ENCODE measurements at places on chromosomes 2 and 18.

- no peak for DNase-seq
These were observed 58.8 kb upstream of the LRRTM1 start for GRCh38 chr2:80363330-80363729.

- DNase-seq = no peak
These were observed 294.0 kb upstream of the CDH20 start for GRCh38 chr18:61039251-61039650.

GRCh38 chr18:79384151-79384807 is 11.5 kb upstream of the NFATC1 start:
- DNase-seq = no peak

GRCh38 chr2:241547781-241548450 is 10.6 kb upstream of the BOK start:
- DNase-seq = no peak

DNA sequence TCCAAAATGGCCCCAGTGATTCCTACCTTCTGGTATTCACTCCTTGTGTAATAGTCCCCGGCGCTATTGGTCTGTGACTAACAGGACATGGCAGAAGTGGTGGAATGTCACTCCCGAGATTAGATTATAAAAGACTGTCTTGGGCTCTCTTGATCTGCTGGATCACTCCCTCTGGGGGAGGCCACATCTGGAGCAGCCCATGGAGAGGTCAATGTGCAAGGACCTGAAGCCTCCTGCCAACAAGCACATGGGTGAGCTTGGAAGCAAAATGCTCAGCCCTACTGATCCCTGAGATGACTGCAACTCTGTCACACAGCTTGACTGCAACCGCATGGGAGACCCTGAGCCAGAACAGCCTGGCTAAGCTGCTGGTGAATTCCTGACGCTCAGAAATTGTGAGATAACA is 94.3 kb upstream of the GLI2 start:
- DNase-seq = no peak

DNA sequence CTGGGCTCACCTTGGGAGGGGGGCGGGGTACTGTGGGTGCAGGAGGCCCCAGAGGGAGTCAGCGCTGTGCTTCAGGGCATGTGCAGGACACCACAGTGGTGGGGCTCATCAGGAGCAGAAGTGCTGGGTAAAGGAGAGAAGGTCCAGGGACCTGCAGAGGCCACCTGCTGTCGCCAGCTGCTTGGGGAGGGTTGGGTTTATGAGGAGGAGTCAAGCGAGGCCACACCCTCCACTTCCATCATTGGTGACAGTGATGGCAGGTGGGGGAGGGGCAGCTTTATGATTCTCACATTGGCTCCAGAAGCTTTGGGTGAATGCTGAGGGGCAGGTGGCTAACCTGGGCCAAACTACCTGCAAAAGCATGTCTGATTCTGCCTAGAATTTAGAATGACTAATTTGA is 392.6 kb downstream of the HRH4 start:
- no peak for DNase-seq

GRCh38 chr2:26460613-26461031 is 17.3 kb downstream of the OTOF start:
- no peak for DNase-seq

DNA sequence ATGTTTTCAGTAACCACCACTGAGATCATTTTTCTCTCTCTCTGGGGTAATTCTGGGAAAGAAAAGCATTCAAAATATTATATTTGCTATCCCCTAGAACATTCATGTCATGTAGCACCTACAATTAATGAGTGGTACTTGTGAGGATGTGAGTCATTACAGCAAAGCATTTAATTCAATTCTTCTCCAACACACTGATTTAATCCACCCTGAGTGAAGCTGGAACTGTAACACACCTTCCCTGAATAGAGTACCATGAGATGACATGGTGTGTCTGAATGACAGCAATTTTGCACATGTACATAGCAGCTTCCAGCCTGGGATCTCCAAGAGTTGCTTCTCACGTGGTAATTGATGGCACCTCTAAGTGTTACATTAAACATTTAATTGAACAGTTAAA is 207.1 kb upstream of the SLC14A2 start:
- no peak for DNase-seq

GRCh38 chr2:73933194-73933593 is 6.5 kb downstream of the DGUOK start:
- DNase-seq = no peak

Measured in activated CD8-positive, alpha-beta memory T cell treated with anti-CD3 and anti-CD28 coated beads for 1 hour (primary cell).